Vagina (tissue), 2 donors: ENCODE measurements at places on chromosomes 2 and 18. TPM values are rescaled to one million over a fixed set of nuclear protein-coding genes. Genes with fewer than 3 reads are reported as not detected.

- no peak for DNase-seq
Observed at GRCh38 chr2:68226794-68227193, 25.5 kb downstream of the PPP3R1 start.

GRCh38 chr2:46699934-46700256 lies 215.7 kb downstream of the MCFD2 start:
- DNase-seq, result no peak

GRCh38 chr2:222594679-222595078 lies 61.2 kb downstream of the FARSB start:
- DNase-seq, result no peak

- DNase-seq, result no peak
Observed at GRCh38 chr2:122867941-122868340, 1112.5 kb downstream of the TSN start.

GRCh38 chr2:33495683-33496082 lies 19.2 kb downstream of the RASGRP3 start:
- no peak for DNase-seq

RAB11FIP5 gene
- total RNA-seq, result 33.1 TPM

PSTPIP2 gene
- total RNA-seq, result 9.1 TPM
